ENCODE measurements at places on chromosomes 5 and 9. TPM values are rescaled to one million over a fixed set of nuclear protein-coding genes. Genes with fewer than 3 reads are reported as not detected.

DNA sequence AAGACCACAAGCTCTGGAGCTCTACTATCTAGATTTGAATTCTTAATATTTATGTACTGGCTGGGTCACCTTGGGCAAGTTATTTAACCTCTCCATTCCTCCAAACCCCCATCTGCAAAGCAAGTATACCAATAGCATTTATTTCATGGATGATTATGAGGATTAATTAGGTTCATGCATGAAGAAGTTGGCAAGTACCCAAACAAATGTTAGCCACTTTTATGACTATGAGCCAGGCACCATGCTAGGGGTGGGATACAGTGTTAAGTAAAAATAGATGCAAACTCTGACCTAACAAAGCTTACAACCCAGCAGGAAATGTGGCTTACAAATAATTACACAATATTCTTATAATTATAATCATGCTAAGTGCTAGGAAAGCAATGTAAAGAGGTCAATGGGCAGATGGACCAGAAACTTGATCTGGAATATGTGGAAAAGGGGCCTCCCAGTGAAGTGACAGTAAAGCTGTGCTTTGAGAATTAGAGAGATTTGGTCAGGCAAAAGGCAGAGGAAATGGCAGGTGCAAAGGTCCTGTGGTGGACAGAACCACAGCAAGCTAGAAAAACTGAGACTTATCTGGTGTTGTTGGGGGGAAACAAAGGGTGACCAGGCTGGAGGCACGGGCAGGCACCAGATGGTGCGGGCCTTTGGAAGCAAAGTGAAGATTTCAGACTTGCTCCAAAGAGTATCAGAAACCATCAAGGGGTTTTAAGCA lies 525.2 kb upstream of the TRPC7 start:
- no peaks in the 10 kb centered on the region for H3K27me3 ChIP-seq
- H3K4me1 ChIP-seq = no peaks in the 10 kb centered on the region
- H3K36me3 ChIP-seq = no peaks in the 10 kb centered on the region
- DNase-seq = no peak

GRCh38 chr5:135508496-135509005 lies 27.2 kb downstream of the NEUROG1 start:
- H3K4me1 ChIP-seq = no peaks in the 10 kb centered on the region
- peaks cover 54% of the 10 kb centered on the region for H3K27me3 ChIP-seq
- no peak overlapping the region for H3K27ac ChIP-seq
- DNase-seq = no peak
- H3K36me3 ChIP-seq = no peaks in the 10 kb centered on the region

The TMC1 gene
- polyA plus RNA-seq = not detected

The RORB gene
- polyA plus RNA-seq = 0.03 TPM

GRCh38 chr5:6461006-6461405 lies 12.3 kb downstream of the UBE2QL1 start:
- no peak overlapping the region for H3K27ac ChIP-seq
- no peaks in the 10 kb centered on the region for H3K36me3 ChIP-seq
- no peaks in the 10 kb centered on the region for H3K4me1 ChIP-seq
- DNase-seq = no peak

The OR1Q1 gene
- polyA plus RNA-seq = not detected

The PTPRD gene
- polyA plus RNA-seq = 11.6 TPM

DNA sequence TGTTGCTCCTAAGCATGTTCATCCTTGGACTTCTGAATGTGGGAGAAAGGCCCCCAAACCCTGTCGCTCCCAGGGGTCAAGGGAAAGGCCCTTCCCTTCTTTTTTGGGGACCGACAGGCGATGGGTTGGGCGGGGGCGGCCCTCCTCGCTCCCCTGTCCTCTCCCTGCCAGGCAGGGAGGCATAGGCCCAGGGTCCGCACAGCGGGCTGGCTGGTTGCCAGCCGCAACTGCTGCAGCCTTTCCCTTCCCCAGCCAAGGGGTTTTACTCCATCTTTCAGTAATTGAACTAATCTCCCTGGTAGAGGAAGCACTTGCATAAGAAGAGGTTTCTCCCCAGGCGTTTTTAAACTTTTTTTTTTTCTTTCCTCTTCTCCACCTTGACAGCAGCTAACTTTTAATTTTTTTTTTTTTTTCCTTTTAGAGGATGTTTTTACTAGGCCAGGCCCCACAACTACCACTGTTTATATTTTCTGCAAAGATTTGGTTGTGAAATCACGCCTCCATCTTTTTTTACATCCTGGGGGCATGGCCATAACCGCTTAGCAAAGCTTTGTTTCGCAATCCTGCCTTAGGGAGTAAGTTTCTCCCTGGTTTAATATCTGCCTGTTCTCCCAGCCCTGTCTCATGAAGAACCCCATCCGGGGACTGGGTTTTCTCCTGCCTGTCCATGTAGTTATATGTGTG lies 216.9 kb upstream of the ZNF608 start:
- no peak overlapping the region for H3K4me3 ChIP-seq
- H3K27ac ChIP-seq = no peak overlapping the region
- H3K27me3 ChIP-seq = no peaks in the 10 kb centered on the region
- no peaks in the 10 kb centered on the region for H3K36me3 ChIP-seq

The CATSPER3 gene
- polyA plus RNA-seq = 0.57 TPM

Data from sigmoid colon (tissue), 7 donors.